Stimulated activated CD4-positive, alpha-beta T cell treated with anti-CD3 and anti-CD28 coated beads, Interleukin-12 subunit alpha, Interleukin-12 subunit beta, amount 100 ng/mL, for 4 hours (primary cell): ENCODE measurements at places on chromosomes 6 and 20.

GRCh38 chr6:17035257-17036064, 66.4 kb upstream of the STMND1 start:
- DNase-seq = no peak

- DNase-seq = no peak
Measured at GRCh38 chr20:33657704-33658095, 4.4 kb upstream of the C20orf144 start.

DNA sequence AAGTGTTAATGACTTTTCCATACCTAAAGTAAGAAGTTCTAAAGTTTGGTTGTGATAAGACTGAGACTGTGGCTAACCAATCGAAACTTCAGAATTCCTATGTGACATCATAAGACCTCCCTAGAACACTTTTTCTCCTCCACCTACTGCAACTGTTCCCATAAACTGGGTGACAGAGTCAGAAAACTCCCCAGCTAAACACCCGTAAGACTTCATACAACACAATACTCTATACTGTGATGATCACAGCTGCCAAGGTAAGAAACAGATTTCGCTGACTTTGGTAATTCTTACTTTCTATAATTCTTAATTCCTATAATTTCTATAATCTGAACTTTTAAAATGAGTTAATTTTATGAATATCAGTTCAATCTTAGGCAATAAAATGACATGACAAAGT, at the start of gene PLN:
TSS of gene PLN (plus strand) at position 161 of the 400 bp plus-strand sequence. CDS start 10,626 bp downstream, outside the sequence.
- no peak for DNase-seq

GRCh38 chr6:117409420-117409819, 16.3 kb downstream of the ROS1 start:
- DNase-seq = no peak

GRCh38 chr6:123316733-123317323, 319.9 kb downstream of the TRDN start:
- DNase-seq = no peak

GRCh38 chr6:108291091-108291490, 3.8 kb upstream of the AFG1L start:
- DNase-seq = no peak

DNA sequence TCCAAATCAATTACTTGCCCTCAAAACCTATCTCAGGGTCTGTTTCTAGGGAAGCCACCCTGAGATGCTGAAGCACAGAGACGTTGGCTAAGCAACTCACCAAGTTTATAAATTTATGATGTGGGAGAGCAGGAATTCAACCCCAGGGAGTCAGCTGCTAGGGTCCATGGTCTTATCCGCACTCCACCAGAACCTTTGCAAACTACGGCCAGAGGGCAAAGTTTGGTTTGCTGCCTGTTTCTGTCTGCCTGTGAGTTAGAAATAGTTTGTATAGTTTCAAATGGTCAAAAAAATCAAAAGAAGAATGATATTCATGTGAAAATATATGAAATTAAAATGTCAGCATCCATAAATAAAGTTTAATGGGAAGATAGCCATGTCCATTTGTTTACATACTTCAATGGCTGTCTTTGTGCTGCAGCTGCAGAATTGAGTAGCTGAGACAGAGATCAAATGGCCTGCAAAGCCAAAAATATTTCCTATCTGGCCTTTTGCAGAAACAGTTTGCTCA, 83.7 kb upstream of the ZFP64 start:
- no peak for DNase-seq

- no peak for DNase-seq
Measured at GRCh38 chr6:6402591-6402990, 82.1 kb upstream of the F13A1 start.

GRCh38 chr6:63372951-63373533, 53.3 kb upstream of the LGSN start:
- no peak for DNase-seq

DNA sequence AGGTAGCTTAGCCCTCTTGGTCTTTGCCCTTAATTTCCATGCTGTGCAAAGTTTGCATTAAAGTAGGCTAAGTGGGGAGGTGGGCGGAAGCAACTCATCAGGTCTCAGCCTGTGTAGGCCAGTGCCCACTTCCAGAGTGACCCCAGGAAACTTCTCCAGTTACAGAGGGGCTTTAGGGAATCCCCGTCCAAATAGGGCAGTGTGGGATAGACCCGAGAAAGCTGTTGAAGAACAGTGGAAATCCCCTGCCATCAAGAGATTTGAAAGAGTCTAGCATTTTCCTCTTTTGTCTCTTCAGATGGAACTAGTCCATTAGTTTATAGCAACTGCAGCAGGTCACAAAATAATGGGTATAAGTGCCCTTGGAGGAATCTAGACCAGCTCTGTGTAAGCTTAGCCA, 20.2 kb downstream of the SF3B5 start:
- DNase-seq = no peak

DNA sequence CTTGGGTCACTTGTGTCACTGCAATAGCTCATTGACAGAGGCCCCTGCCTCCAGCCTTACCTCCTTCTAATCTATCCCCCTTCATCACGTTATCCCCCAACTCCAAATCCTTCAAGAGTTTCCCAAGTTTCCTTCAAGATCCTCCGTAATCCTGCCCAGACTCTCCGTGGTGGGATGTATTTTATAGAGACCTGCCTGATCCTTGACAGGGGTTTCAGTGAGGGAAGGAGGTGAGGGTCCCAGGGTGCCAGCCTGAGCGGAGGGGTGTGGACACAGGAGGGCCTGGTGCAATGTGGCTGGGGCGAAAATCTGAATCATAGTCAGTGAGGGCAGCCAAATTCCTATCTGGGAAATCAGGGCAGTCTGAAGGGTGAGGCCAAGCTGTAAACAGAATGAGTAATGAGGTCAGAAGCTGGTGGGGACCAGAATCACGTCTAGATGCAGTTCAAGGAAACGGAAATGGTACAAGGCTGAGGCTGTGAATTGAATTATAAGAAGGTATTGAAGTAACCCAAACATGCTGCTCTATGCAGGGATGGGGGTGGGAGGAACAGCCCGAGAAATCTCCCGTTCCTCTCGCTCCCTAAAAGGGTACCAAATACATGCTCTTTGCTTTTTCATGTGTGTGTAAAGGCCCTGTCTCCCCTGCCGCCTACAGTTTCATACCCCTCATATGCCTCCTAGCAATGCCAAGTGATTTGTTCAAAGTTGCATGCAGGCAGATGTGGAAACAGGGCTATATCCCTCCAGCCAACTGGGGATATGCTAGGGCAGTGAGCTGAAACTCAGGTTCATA, 35.4 kb upstream of the PIM1 start:
- no peak for DNase-seq

DNA sequence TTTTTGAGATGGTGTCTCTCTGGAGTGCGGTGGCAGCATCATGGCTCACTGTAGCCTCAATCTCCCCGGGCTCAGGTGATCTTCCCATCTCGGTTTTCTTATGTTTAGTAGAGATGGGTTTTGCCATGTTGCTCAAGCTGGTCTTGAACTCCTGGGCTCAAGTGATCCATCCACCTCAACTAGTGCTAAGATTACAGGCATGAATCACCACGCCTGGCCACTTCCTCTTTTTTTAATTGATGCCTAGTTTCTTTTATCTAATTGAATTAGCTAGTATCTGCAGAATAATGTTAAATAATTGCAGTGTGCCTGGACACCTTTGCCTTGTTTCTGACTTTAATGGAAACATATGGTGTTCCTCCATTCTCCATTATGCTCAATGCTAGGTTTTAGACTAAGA, 38.4 kb upstream of the SLC22A16 start:
- DNase-seq = no peak

- DNase-seq = no peak
Measured at GRCh38 chr6:32830936-32831335, 7.6 kb downstream of the TAP2 start.

- DNase-seq = no peak
Measured at GRCh38 chr20:58294497-58295455, 14.7 kb upstream of the RAB22A start.

- DNase-seq = no peak
Measured at GRCh38 chr6:26223228-26223627, 136.0 kb downstream of the HFE start.

GRCh38 chr6:33566182-33567084, 13.6 kb downstream of the BAK1 start:
- no peak for DNase-seq
